ENCODE measurements at places on chromosomes 7 and 10. TPM values are rescaled to one million over a fixed set of nuclear protein-coding genes. Genes with fewer than 3 reads are reported as not detected.

Gene PIP
- not detected for total RNA-seq

Gene ANKRD1
- total RNA-seq: 92.0 TPM

Gene ZNF485
- 1.0 TPM for total RNA-seq

Gene MALSU1
- 49.2 TPM for total RNA-seq

Gene LRRC18
- under 0.01 TPM for total RNA-seq

Gene TMEM225B
- total RNA-seq: not detected

Gene GPR26
- not detected for total RNA-seq

Gene LRIT1
- not detected for total RNA-seq

Gene LRRC4
- total RNA-seq: 1.4 TPM

Measured in dermis lymphatic vessel endothelial cell (primary cell).